SJSA1 (cell line): ENCODE measurements at places on chromosomes 6 and 20. TPM values are rescaled to one million over a fixed set of nuclear protein-coding genes. Genes with fewer than 3 reads are reported as not detected.

DNA sequence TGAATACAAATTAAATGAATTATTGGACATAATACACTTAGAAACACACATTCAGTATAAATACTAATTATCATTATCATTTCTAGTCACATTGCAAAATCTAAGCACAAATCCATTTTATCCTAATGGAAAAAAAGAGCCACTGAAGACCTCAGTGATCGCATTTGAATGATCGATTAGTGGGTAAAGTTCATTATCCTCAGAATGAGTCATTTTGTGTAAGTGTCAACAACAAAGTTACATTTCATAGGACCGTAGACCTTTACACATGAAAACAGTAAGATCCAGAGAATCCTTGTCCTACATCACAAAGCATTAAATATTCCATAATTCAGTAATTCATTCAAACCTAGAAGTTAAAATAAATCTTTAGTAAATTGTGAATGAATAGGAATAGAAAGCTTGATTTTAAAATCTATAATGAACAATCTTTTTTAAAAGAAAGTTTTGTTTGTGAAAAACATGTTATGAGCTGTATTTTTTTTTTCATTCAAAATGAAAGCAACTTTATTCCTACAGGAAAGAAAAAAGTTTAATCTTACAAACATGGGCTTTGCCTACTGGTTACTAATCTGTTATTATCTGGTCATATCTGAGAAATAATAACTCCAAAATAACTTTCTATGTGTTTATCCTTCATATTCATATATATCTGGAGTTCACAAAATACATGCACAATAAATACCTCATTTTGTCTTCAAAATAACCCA is 33.7 kb downstream of the ROS1 start:
- no peak for DNase-seq

Gene TRAM2
- total RNA-seq: 59.7 and 98.1 TPM in 2 replicates

Gene OPN5
- total RNA-seq: not detected in 2 replicates

Gene RAMACL
- total RNA-seq: 0.24 and 0.50 TPM in 2 replicates
